ENCODE measurements at places on chromosomes 6 and 20.

GRCh38 chr6:13273931-13274706, 54.2 kb downstream of the TBC1D7 start:
- DNase-seq: no peak

DNA sequence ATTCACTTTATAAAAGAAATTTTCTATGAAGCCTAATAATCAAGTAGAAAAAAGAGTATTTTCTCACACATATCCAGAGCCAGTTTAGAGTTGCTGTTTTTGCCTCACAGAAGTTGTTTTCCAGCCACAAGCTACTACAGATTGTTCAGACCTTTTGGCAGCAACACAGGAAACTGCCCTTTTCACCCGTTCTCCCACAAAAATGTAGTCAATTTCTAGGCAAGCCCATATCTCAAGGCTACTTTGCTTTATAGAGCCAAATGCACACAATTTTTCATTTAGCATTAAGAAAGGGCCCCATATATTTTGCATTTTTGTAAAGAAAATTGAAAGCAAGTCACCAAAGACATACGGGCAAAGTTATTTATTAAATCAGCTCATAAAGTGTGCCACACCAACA, 49.5 kb downstream of the EPB41L2 start:
- peak; percentile 61 for DNase-seq

- DNase-seq: no peak
Observed at GRCh38 chr6:150667977-150668716, 68.5 kb downstream of the PLEKHG1 start.

- DNase-seq: no peak
Observed at GRCh38 chr6:136647363-136647852, 97.2 kb upstream of the MAP7 start.
